Fibroblast of skin of left biceps (primary cell): ENCODE measurements at places on chromosomes 12 and 14.

DNA sequence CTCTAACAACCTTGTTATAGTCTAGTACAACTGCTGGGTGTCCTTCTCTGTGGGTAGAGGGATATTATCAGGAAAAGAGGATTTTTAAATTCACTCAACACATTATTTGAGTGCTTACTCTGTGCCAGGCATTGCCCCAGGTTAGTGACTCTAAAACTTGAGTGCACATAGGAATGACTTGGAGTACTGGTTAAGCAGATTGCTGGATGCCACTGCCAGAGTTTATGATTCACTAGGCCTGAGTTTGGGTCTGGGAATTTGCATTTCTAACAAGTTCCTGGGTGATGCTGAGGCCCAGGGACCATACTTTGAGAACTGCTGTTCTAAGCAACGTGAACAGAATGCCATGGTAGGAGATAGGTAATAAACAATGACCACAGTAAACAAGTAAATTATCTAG lies 96.6 kb downstream of the CFAP54 start:
- DNase-seq = no peak

- no peak for DNase-seq
Observed at GRCh38 chr12:87311206-87311605, 718.0 kb downstream of the C12orf50 start.

- no peak for DNase-seq
Observed at GRCh38 chr12:29707846-29708245, 75.9 kb downstream of the TMTC1 start.

GRCh38 chr14:32865827-32866376 lies 72.8 kb upstream of the NPAS3 start:
- DNase-seq = no peak

DNA sequence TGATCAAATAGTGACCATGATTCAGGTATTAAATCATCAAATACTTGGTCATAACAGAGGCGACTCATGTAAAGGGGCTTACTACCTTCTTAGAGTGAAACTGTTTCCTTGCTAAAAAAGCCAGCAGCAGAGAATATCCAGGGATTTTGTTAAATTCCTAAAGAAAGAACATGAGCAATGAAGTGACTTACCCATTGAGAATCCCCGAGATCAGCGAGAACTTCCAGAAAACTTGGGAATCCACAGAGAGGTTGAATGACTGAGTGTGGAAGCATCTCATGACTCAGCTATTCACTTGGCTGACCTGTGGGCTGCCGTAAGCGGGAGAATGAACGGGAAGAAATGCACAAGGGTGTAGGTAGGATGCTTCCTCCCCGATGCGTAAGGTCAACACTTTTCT lies 85.3 kb upstream of the KCNA1 start:
- DNase-seq = peak; percentile 69

- no peak for DNase-seq
Observed at GRCh38 chr12:106113824-106114446, 24.8 kb downstream of the NUAK1 start.

GRCh38 chr12:38875586-38876228 lies 29.7 kb downstream of the CPNE8 start:
- no peak for DNase-seq

- no peak for DNase-seq
Observed at GRCh38 chr12:71509705-71510104, 70.1 kb downstream of the LGR5 start.

DNA sequence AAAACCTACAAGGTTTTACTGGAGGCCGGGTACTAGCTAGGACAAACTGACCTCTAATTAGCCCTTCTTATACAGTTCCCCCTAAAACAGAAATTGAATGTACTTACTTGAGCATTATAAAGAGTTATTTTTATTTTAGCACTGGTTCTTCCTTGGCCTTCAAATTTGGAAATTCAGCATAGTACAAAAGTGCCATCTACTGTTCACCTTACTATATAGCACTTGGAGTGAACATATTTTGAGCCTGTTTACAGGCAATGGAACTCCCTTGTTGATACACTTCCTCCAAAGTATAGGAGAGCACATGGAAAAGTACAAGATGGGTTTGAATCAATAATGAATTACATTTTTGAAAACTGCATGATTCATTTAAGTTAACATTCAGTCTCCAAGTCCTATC lies 3.9 kb upstream of the POC1B start:
- DNase-seq = no peak
